ENCODE measurements at places on chromosomes 6 and 20. TPM values are rescaled to one million over a fixed set of nuclear protein-coding genes. Genes with fewer than 3 reads are reported as not detected.

Gene LHFPL5
- polyA plus RNA-seq = not detected

DNA sequence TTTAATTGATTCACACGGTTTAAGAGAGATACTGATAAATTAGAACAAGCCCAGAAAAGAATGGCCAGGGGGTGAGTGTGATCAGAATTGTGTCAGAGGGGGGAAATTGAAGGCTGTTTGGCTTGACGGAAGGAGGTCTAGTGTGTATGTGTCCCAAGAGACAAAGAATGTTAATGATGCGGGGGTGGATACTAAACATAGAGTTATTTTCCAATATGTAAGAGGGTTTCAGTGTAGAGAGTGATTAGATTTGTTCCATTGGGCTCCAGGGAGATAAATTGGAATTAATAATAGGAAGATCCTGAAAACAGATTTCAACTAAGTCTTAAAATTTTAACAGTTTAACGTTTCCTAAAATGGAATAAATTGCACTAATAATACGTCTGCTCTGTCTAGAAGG lies 38.1 kb upstream of the UTRN start:
- DNase-seq = no peak

- DNase-seq = no peak
These were observed 82.8 kb downstream of the MAFB start for GRCh38 chr20:40606237-40606636.

- DNase-seq = no peak
These were observed 57.4 kb downstream of the FARS2 start for GRCh38 chr6:5318617-5319272.
